Mesangial cell (primary cell): ENCODE measurements at places on chromosomes 5 and 9. TPM values are rescaled to one million over a fixed set of nuclear protein-coding genes. Genes with fewer than 3 reads are reported as not detected.

The SLC30A5 gene
- total RNA-seq = 33.6 and 37.1 TPM in 2 replicates

The NUP188 gene
- 30.3 and 77.1 TPM in 2 replicates for total RNA-seq

The BRD8 gene
- 20.3 and 26.2 TPM in 2 replicates for total RNA-seq

The BTNL8 gene
- not detected in 2 replicates for total RNA-seq

The F12 gene
- 3.7 and 5.1 TPM in 2 replicates for total RNA-seq

The ADAMTS2 gene
- 3.1 and 4.7 TPM in 2 replicates for total RNA-seq

The TEX48 gene
- not detected in 2 replicates for total RNA-seq

The SPARC gene
- total RNA-seq = 980 and 2,047 TPM in 2 replicates

The BARHL1 gene
- not detected in 2 replicates for total RNA-seq

The LVRN gene
- total RNA-seq = 0.49 TPM in 1 of 2 replicates, not detected in the other

The MRPL36 gene
- 75.8 and 79.6 TPM in 2 replicates for total RNA-seq

The CXCL14 gene
- 3.3 TPM in 1 of 2 replicates, not detected in the other for total RNA-seq

The KLF4 gene
- total RNA-seq = 16.5 and 21.7 TPM in 2 replicates

The WDR38 gene
- 0.13 TPM in 1 of 2 replicates, not detected in the other for total RNA-seq

The NUTM2G gene
- not detected in 2 replicates for total RNA-seq

The PCDHGA9 gene
- total RNA-seq = 0.98 and 6.1 TPM in 2 replicates

The CYLC2 gene
- total RNA-seq = not detected in 2 replicates

The UNC5A gene
- total RNA-seq = 0.25 and 0.33 TPM in 2 replicates

The SLC36A2 gene
- not detected in 2 replicates for total RNA-seq

The TAF11L11 gene
- not detected in 2 replicates for total RNA-seq

The IGIP gene
- total RNA-seq = 0.65 and 2.2 TPM in 2 replicates

The SELENOP gene
- total RNA-seq = 0.65 and 1.3 TPM in 2 replicates

The GPX3 gene
- total RNA-seq = 9.9 and 91.5 TPM in 2 replicates

The CCNI2 gene
- 0.38 and 1.1 TPM in 2 replicates for total RNA-seq

The IFNA8 gene
- not detected in 2 replicates for total RNA-seq

The OR2V1 gene
- not detected in 2 replicates for total RNA-seq
